ENCODE measurements at places on chromosomes 6 and 20.

GRCh38 chr6:37137201-37138090 lies 32.5 kb upstream of the PIM1 start:
- no peak for DNase-seq

DNA sequence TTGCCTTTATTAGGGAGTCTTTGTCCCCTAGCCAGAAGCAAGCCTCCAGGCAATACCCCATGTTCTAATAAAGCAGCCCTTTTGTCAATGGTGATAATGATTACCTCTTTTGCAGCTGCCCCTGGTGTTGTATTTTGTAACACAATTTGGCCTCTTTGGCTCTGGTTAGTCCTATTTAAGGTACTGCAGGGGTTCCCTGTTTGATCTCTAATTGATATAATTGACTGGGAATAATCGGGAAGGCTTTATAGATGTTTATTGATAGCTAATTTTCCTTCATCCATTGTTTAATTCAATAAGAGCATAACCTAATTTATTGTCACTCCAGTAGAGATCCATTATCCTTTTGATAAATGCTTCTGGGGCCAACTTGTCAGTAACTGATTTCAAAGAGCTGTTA lies 537.2 kb downstream of the PKHD1 start:
- DNase-seq: no peak

DNA sequence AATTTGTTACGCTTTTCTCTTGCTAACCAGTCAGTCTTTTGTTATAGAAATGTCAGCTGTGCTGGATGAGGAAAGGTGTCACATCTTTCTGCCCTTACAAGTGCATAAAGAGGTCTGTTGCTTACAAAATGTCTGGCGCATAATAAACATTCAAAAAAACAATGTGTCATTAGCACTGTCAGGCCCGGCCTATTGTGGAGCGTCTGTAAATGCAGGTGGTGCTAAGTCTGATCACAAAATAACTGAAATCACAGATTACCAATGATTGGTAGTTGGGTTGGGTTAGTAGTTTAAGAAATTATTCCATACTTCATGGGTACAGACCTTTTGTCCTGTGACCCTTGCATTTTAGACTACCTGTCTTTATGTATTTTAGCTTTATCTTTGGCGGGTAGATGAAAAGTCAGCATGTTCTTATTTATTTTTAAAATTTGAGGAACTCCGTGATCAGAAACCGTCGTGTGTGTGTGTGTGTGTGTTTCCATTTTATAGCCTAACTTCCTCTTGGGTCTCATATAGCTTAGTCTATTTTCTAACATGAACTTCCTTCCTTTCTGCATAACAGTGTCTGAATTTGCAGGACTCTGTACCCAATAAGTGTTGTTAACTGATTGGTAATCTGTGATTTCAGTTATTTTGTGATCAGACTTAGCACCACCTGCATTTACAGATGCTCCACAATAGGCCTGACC lies 88.1 kb upstream of the IFNGR1 start:
- DNase-seq: no peak

DNA sequence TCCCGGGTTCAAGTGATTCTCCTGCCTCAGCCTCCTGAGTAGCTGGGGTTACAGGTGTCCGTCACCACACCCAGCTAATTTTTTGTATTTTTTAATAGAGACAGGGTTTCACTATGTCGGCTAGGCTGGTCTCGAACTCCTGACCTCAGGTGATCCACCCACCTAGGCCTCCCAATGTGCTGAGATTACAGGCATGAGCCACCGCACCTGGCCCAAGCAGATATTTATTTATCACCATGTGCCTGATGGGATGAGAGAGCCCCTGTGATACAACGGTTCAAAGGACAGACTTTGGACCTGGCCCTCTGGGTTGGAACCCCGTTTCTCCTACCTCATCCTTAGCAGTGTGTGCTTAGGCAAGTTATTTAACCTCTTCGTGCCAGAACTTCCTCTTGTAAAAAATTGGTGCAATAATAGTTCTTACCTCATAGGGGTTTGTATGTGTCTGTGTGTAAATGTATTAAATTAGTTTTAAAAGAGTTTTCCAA lies 19.2 kb upstream of the STK38 start:
- DNase-seq: no peak

GRCh38 chr6:31350196-31351032 lies 6.6 kb downstream of the HLA-B start:
- no peak for DNase-seq

- no peak for DNase-seq
Observed at GRCh38 chr20:41697861-41698559, 79.8 kb upstream of the CHD6 start.

Data from caudate nucleus (tissue), 63 donors.